ENCODE measurements at places on chromosomes 12 and 14.

DNA sequence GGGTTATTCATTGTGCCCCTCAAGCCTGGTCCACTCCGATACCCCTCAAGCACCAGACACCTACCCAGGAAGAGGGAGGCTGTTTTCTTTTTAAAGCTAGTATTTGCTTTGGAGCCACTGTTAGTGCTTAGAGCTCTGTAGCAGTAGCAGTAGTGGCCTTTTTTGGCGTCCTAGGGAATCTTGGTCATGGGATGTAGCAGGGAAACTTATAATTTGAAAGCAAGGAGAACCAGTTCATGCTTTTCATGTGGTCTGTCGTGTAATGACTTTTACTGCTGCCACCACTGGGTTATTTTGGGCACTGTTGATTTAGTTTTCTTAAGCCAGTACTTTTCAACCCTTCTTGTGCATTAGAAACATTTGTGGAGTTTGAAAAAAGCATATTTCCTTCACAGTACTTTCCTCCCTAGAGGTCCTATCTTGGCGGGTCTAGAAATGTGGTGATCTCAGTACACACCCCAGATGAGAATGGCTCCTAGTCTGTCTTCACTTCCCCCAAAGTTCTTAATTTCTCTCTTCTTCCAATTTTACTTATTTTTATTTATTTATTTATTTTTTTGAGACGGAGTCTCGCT, 49.7 kb downstream of the MARK3 start:
- DNase-seq: no peak

- DNase-seq: no peak
Measured at GRCh38 chr14:69632164-69632563, 20.8 kb downstream of the SUSD6 start.

DNA sequence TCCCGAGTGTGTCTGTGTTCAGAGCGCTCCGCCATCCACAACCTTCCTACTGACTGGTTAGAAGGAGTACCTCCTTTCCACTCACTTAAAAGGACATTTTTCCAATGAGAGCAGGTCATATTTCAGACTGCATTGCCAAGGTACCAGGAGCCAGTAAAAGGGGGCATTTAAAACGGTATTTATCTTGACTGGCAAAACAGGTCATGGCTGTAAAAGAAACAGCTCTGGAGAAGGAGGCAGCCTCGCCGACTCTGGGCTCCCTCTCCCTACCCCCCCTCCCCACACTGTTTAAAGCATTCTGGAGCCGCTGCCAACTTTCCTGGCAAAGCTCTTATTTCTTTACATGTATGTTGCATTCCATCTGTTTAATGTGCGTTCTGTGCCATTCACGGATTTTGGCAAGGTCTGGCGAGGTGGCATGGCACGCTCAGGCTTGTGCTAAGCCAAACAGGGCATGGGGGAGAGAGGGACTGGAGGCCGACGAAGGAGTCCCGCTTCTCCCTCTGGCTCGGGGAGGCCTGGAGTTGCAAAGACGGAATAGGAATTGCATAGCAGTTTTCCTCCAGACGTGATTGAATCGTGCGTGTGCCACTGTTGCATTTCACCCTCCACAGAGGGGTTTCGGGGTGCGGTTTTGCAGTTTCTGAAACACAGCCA, 41.2 kb upstream of the MED13L start:
- DNase-seq: no peak

GRCh38 chr12:24544368-24544767, 404.5 kb downstream of the BCAT1 start:
- DNase-seq: no peak

- DNase-seq: no peak
Measured at GRCh38 chr14:54348923-54349620, 47.7 kb upstream of the CDKN3 start.

GRCh38 chr12:19945559-19946435, 422.5 kb upstream of the PDE3A start:
- no peak for DNase-seq

DNA sequence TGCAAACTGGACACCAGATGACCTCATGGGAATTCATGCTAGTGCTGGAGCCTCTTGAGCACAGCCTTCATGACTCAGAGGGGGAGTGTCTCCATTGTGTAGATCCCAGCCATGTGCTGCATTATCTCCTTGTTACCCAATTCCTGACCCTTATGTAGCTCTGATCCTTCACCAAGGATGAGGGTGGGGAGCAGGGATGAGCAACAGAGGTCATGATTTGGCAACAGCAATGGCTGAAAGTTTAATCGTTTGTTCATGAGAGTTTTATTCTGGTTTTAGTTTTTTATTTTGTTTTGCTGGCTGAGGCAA, 9.5 kb upstream of the BDKRB1 start:
- DNase-seq: no peak

GRCh38 chr14:51939755-51940301, 49.5 kb upstream of the RTRAF start:
- DNase-seq: no peak

DNA sequence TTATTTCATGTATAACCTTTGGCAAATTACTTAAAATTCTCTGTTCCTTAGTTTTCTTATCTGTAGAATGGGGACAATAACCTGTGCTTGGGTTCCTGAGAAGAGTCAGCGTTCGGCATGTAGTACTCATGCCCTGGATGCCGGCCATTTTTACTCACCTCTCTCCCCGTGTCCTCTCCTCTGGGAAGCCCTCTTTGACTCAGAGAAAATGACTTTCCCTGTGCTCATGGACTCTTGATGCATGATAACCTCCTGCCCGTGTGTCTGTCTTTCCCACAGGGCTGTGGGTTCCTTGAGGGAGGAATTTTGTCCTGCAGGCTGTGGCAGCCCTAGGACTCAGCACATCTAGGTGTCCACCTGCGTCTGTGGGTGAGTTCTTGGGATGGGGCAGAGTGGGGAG, 5.8 kb upstream of the C1RL start:
- DNase-seq: no peak

Measured in right renal pelvis (tissue), 4 donors.